ENCODE measurements at places on chromosomes 12 and 14.

GRCh38 chr12:74537126-74537706, 419 bp upstream of the ATXN7L3B start:
- peak; percentile 89 for DNase-seq

DNA sequence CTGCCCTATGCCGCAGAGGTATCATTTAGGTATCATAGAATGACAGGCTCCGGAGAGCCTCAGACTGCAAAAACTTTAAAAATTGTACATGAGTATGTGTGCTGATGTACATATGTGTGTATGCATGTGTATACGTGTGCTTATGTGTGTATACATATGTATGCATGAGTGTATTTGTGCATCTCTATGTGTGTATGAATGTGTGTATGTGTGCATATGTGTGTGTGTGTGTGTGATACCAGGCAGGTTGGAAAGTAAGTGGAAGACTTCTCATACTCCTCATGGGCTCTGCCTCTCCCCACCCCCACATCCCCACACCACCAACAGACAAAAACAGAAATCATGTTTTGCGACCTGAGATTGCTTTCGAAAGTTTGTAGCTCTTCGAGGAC, 621 bp upstream of the TMEM117 start:
- DNase-seq, result no peak

GRCh38 chr12:96236221-96236822, 42.1 kb downstream of the ELK3 start:
- DNase-seq, result no peak

DNA sequence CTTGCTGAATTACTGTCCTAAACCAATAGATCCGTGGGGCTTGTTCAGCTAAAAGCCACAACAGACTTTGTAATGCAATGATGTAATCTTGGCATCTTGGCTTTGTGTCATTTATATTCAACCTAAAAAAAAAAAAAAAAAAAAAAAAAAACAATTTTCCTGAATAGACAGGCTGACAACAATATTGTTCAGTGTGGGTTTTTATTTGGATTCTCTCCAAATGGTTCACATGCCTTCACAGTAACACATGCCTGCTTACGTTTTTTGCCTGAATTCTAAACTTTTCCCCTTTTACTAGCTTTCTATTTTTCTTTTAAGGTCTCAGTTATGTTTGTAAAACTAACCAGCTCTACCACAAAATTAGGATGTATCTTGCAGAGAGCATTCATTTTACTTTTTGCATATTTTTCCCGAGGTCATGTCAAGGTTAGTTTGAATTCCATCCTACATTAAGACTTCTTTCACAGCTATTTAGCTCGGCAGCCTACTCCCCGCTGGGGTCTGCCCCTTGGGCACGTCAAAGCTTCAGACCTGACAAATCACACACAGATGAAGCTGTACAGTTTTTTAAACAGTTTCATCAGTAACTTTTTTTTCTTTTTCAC, 213.7 kb upstream of the NPAS3 start:
- DNase-seq, result no peak

DNA sequence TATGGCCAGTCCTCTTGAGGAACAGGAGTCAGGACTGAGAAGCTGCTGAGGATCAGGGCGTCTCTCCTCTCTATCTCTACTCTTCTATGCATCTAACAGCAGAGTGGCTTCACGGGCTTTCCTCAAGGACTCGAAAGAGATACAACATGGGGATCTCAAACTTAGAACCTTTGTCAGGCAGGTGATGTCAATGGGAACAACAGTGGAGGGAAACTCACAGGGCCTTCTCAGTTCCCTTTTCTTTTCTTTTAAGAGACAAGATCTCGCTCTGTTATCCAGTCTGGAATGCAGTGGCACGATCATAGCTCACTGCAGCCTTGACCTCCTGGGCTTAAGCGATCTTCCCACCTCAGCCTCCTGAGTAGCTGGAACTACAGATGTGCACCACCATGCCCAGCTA, 127.6 kb downstream of the PTPN11 start:
- DNase-seq, result no peak

DNA sequence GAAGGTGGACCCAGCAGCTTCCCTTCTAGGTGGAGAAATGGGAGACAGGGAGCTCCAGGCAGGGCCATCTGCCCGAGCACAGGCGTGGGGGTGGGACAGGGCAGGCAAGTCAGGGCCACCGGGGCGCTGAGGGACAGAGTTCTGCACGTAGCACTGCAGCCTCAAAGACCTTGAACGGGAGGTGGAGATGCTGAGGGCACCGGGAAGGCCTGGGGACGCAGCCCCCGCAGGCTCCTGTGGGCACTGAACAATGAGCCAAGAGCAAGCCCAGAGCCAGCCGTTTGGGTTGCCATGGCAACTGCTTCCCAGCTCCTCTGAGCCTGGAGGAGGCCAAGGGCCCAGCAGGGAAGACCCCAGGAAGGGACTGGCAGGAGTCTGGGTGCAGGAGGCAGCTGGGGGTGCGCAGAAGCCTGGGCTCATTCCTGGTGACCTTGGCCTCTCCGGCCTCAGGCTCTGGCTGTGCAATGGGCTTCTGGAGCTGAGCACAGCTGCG, 3.4 kb downstream of the LBHD2 start:
- DNase-seq, result peak; percentile 16

DNA sequence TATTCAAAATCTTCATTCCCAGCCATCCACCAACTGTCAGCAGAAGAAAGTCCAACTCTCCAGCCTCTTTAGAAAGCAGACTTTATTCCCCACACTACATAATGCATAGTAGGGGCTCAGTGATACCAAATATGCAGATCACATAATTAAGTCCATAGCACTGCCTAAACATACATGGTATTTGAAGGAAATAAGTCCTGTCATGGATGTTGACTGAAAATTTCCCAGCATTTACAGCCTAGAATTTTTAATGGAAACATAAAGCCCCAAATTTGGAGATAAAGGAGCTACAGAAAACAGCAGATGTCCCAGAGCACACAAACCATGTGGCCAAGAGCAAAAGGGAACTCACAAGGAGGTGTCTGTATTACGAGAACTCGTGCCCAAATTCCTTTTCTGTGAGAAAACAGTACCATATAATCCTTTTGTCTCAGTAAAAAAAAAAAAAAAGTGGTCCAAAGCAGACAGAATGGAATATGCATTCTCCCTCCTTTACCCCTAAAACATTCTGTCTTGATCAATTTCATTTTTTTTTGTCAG, 920.5 kb downstream of the NRXN3 start:
- DNase-seq, result no peak

GRCh38 chr14:51651388-51652167, at the start of gene FRMD6:
Gene FRMD6 (plus strand): TSS chr14:51651910. CDS start chr14:51689837, 37,927 bp downstream.
- DNase-seq, result peak; percentile 81

DNA sequence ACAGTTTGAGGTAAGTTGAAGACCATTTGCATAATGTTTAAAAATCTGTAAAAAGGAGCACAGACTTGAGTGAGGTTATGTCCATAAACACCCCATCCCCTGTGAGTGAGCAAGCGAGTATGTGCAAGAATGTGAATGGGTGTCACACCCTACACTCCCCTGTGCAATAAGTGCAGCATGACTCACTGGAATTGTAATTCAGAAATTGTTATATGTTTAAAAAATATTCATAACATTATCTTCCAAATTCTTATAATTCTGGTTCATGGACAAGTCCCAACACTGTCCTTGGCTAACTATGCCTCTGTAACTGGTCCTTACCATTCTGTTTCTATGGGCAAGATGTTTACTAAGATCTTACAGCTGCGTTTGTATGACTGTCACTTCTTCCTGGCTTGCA, 207.8 kb upstream of the FAR2 start:
- no peak for DNase-seq

DNA sequence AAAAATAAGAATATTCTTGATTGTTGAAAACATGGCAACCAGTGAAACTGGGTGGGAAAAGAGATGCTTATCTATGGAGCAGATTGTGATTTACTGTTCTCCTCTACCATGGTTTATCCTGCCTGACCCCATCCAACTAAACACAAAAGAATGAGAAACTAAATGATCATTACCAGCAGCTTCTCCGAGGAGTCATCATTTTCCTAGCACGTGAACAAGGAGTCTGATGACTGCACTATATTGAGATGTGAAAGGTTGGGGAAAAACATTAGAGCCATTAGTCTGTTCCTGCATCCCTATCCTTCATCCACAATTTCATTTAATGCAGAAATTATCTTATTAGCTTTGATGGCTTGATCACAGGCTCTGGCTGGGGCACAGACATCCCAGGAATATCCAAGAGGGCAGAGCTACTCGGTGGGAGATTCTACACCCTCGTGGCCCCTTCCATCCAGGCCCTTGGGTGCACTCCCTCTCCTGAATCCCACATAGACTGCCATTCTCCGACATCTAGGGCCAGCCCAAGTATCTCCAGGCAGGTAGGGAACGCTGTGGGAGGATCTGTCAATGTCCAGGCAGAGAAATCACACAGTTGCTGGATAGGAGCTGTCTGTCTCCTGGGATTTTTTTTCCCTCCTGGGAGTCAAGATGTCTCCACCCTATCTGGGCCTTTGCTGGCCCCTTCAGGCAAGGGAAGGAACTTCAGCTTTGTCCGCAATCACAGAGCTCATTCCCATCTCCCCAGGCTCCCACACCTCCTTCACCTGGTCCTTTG, 43.3 kb upstream of the DHRS4 start:
- peak; percentile 53 for DNase-seq

DNA sequence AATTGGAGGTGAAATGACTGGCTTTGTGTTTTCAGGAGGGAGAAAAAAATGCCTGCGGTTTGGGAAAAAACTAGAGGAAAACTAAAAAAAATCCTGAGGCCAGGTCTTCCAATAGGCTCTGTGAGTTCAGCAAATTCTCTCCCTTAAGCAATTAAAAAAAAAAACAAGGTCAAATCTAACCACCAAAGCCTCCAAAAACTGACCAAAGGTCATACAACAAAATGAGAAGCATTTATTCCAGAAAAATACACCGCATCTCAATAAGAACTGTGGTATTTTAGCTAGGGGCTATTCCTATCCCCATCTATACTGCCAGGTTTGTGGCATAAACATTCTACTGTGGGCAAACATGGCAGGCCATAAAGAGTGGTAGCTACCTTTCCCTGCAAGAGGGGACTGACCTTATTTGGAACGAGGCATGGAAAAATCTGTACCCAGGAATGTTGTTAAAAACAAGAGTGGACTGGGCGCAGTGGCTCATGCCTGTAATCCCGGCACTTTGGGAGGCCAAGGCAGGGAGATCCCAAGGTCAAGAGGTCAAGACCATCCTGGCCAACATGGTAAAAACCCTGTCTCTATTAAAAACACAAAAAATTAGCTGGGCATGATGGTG, 60.0 kb downstream of the LRP6 start:
- no peak for DNase-seq

- no peak for DNase-seq
These were observed 17.9 kb upstream of the PLEKHG6 start for GRCh38 chr12:6292606-6293005.

- DNase-seq, result no peak
These were observed 12.6 kb downstream of the C12orf43 start for GRCh38 chr12:121003650-121004049.

DNA sequence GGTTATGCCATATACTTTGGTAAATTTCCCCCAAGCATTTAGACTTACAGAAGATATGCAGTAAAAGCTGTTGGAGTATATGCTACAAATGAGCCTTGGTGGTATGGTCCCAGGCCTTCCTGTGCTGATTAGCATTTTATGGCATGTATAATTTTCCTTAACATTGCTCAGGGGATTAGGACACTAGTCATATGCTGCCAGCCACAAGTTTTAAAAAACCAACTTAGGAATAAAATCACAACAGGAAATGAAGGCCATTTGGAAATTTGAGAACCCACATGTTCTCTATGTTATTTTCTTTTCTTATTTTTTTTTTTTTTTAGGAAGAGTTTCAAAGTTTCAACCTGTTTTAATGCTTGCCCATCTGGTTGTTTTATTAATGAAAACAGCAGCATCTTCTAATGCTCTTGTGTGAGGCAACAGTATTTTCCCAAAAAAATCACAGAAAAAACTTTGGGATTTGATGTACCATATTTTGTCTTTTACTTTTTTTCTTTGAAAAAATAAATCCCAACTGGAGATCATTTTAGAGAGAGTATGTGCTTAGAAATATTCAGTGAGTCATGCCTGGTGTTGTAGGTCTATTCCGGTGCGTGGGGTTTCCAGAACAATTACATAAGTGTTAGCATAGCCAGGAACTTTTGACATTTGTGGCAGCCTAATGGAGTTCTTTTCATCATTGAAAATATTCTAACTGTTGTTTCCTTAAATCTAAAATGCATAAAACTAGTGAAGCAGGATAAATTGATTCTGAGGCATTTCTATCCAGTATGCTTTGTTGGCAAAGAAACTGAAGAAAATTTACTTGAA, 21.7 kb upstream of the DUSP6 start:
- no peak for DNase-seq

DNA sequence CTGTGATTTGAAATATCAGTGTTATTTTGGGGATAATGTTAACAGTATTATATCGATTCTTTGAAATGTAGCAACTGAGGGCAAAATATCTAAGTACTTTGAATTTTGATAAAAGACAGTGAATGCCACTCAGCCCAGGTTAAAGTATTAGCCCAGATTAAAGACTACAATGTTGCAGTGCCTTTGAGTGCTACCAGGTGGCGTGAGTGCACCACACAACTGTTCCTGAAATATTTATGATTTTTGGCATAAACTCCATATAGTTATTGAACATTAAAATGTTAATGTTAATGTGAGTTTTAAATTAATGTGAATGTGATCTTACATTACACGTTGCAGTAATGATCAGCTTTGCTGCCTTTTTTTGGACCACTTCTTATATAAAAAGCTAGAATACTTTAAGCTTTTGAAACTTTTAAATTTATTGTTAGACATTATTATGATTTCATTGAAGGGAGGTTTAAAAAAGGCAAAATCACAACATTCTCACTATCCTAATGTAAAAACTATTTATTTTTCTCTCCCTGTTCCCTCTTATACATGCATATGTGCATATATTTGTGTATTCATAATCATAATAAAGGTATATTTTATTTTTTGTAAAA, 22.5 kb downstream of the MRPS35 start:
- peak; percentile 40 for DNase-seq

GRCh38 chr12:124013073-124013472, 40.1 kb downstream of the ZNF664 start:
- DNase-seq, result no peak

GRCh38 chr12:92224685-92225331, 79.2 kb upstream of the BTG1 start:
- no peak for DNase-seq

DNA sequence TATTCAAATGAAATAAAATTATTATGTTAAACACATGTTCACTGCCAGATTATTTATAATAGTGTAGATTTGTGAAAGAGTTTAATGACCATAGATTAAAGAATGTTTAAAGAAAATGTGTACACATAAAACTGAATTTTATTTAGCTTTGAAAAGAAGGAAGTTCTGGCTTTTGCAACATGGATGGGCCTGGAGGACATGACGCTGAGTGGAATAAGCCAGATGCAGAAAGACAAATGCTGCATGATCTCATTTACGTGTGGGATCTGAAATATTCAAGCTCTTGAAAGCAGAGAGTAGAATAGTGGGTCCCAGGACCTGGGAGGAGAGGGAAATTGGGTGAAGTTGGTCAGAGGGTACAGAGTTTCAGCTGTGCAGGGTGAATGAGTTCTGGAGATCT, 1261.2 kb downstream of the TMEM121 start:
- DNase-seq, result no peak

Measured in NCI-H1105 treated with DMSO at 0.1 percent for 48 hours (cell line).